Stimulated activated CD4-positive, alpha-beta T cell treated with anti-CD3 and anti-CD28 coated beads, Interleukin-15, amount 100 ng/mL, for 48 hours (primary cell): ENCODE measurements at places on chromosomes 13 and 19.

DNA sequence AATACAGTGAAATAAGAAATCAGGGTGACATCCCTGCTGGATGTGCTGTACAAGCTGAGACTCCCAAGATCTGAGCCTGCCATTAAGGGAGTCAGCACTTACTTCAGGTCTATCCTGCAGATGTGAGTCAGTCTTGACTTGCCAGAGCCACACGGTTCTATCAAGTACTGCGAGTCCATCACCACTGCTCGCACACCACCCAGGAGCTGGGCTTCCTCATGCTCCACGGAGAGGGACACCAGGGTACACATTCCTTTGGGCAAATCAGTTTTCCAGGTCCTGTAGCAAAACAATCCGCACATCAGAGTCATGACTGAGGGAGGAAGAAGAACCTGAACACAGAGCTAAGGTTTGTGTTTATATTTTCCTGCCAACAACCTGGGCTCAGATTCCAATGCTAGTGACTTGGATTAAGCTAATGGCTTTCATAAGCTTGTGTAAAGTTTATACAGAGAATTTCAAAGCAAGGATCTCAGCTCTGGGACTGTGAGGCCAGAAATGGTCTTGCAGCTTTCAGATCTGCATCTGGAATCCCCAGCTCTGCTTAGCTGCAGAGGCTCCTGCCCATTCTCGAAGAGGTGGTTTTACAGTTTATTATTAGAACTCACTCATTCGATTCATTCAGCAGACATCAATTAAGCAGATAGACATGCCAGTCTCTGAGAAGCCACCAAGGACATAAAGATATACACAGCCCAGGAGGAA is 90.6 kb downstream of the KL start:
- DNase-seq = no peak

GRCh38 chr13:100721885-100722512 is 47.4 kb upstream of the TMTC4 start:
- peak; percentile 48 for DNase-seq

GRCh38 chr13:113412440-113412839 is 40.8 kb downstream of the ADPRHL1 start:
- DNase-seq = no peak

DNA sequence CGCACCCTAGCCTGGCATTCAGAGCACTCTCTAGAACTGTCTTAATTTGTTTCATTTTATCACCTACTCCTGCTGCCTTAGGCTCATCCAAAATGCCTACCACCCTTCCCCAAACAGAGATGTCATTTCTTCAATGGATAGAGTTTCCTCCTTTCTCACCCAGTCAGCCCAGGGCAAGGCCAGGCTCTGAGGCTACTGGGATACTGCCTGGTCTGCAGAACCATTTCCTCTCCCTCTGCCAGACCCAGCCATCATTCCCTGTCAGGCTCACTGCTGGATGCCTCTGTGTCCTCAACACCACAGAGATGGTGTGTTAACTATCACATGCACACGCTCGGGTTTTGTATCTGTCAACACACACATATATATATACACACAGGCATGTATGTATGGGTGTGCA is 47.2 kb downstream of the C13orf42 start:
- DNase-seq = no peak

- DNase-seq = no peak
These were observed 29.6 kb downstream of the ELL start for GRCh38 chr19:18491995-18492953.

GRCh38 chr19:35736913-35737886 is 5.1 kb downstream of the IGFLR1 start:
- DNase-seq = no peak

DNA sequence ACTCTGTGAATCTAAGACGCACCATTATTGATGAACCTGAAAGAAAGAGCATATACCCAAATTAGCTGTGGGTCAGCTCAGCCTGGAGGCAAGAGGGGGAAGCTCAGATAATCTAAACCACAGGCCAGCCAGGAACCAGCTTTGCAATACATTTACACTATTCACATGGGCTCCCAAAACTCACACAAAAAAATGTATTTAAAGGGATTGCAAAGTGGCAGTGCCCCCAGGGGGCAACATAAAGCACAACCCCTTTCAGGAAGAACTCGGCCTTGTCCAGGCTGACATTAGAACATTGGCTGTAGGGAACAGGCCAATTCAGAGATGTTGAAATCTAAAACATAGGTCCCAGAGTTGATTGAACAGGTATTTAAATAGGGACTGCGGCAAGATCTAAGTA is 3.2 kb upstream of the PROZ start:
- DNase-seq = no peak
